ENCODE measurements at places on chromosomes 3 and 15. TPM values are rescaled to one million over a fixed set of nuclear protein-coding genes. Genes with fewer than 3 reads are reported as not detected.
A peak's percentile ranks its signal among the peaks of the same experiment; 100 is the strongest.

Gene DBR1
- total RNA-seq, result 18.8 TPM

Gene SMAD6
- 10.4 TPM for total RNA-seq

Gene SI
- not detected for total RNA-seq

Gene TMEM44
- 20.8 TPM for total RNA-seq

Gene CCDC13
- total RNA-seq, result 0.79 TPM

- no peak overlapping the region for H3K27ac ChIP-seq
- no peak overlapping the region for H3K4me3 ChIP-seq
- peaks cover 16% of the 10 kb centered on the region for H3K4me1 ChIP-seq
Observed at GRCh38 chr3:146970236-146970635, 365.1 kb upstream of the PLSCR5 start.

GRCh38 chr3:33401781-33402180 lies 38.4 kb downstream of the UBP1 start:
- no peak overlapping the region for H3K4me3 ChIP-seq
- H3K4me1 ChIP-seq, result no peaks in the 10 kb centered on the region
- H3K36me3 ChIP-seq, result peaks cover 74% of the 10 kb centered on the region
- DNase-seq, result no peak
- H3K27ac ChIP-seq, result no peak overlapping the region
- no peaks in the 10 kb centered on the region for H3K27me3 ChIP-seq

- H3K4me1 ChIP-seq, result peaks cover 5% of the 10 kb centered on the region
- DNase-seq, result no peak
- no peak overlapping the region for H3K4me3 ChIP-seq
- no peaks in the 10 kb centered on the region for H3K27me3 ChIP-seq
Observed at GRCh38 chr3:36496684-36497633, 116.7 kb downstream of the STAC start.

DNA sequence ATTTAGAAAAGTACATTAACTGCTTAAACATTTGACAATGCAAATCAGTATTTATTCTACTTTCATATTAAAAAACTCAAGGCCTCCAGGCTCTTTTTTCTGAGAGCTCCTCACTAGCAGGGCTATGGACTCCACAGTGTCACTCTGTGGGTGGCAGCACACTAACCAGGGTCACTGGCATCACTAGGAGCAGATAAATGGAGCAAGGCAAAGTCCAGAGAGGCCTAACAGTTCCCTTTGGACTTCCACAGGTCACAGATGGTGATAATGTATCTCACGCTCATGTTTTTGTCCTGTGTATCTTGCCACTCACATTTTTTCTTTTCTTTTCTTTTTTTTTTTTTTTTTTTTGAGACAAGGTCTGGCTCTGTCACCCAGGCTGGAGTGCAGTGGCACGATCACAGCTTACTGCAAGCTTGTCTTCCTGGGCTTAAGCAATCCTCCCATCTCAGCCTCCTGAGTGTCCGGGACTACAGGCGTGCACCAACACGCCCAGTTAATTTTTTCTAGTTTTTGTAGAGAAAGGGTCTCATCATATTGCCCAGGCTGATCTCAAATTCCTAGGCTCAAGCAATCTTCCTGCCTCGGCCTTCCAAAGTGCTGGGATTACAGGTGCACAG lies 7.8 kb downstream of the SPG21 start:
- H3K36me3 ChIP-seq, result peaks cover 11% of the 10 kb centered on the region
- no peak for DNase-seq
- peaks cover 28% of the 10 kb centered on the region for H3K4me1 ChIP-seq
- no peaks in the 10 kb centered on the region for H3K27me3 ChIP-seq

DNA sequence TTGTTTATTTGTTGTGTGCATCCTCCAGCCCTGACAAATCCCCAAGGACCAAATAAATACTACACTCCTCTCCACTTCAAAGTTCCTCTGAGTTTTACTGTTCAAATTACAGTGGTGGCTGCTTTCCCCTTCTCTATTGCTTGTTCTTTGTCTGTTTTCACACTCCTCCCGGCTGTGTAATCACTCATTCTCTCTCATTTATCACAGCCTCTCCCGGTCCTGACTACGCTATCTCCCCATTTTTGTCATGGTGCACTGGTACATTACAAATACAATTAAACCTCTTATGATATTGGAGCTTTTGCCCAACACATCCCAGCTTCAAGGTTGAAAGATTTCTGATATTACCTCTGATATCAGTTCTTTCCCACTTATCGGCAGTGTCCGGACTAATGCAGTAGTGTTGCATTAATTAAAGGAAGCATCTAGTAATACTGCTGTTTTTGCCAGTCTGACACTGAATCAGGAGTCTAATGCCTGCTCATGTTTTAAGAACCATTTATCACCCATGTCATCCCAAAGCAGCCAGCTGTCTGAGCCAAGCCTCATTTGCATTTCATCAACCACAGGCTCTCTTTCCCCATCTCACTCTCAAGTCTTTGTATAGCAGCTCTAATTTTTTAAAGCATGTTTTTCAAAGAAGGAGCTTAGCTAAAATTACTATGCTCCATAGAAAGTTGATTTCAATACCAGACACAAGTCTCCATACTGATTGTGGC lies 740.5 kb downstream of the ROBO2 start:
- no peaks in the 10 kb centered on the region for H3K27me3 ChIP-seq
- H3K4me3 ChIP-seq, result no peak overlapping the region
- H3K4me1 ChIP-seq, result peaks cover 18% of the 10 kb centered on the region
- H3K27ac ChIP-seq, result no peak overlapping the region
- DNase-seq, result no peak

DNA sequence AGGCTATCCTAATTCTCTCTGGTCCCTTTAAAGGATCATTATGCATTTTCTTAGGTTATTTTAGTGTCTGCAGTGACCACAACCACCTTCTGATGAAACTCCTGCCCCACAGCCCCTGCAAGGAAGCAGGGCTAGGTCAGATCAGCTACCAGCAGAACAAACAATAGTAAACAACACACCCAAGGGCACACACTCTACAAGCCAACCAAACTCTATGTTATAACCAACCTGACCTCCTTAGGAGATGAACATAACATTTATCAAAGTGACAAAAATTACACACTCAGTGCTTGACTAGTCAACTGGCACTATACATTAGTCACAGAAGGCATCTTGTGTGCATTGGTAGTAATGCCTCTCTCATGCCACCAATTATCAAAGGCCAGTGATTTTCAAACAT lies 17.3 kb downstream of the DENND6A start:
- no peak overlapping the region for H3K4me3 ChIP-seq
- H3K36me3 ChIP-seq, result no peaks in the 10 kb centered on the region
- H3K4me1 ChIP-seq, result peaks cover 7% of the 10 kb centered on the region
- no peak overlapping the region for H3K27ac ChIP-seq

GRCh38 chr3:195746751-195747150 lies 26.0 kb downstream of the MUC20 start:
- no peak for DNase-seq
- H3K27me3 ChIP-seq, result peaks cover 50% of the 10 kb centered on the region
- no peaks in the 10 kb centered on the region for H3K4me1 ChIP-seq
- no peak overlapping the region for H3K4me3 ChIP-seq
- H3K36me3 ChIP-seq, result peaks cover 5% of the 10 kb centered on the region
- no peak overlapping the region for H3K27ac ChIP-seq

DNA sequence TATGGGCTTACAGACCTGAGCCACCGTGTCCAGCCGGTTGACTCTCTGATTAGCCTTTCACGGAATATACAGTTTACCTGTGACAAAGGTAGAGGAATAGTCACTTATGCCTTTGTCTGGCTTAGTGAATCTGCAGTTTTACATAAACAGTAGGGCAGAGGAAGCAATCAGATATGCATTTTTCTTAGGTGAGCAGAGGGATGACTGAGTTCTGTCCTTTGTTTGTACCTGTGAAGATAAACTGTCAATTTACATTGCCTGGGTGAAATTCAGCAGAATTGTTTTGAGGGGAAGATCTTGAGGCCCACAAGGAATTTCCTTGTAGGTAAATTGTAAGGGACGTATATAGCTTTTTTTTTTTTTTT lies 10.8 kb downstream of the EDEM1 start:
- DNase-seq, result no peak
- no peaks in the 10 kb centered on the region for H3K27me3 ChIP-seq
- peaks cover 48% of the 10 kb centered on the region for H3K4me1 ChIP-seq
- peak overlapping the region; percentile 86 for H3K27ac ChIP-seq
- no peak overlapping the region for H3K4me3 ChIP-seq

GRCh38 chr3:57160765-57161538 lies 4.2 kb downstream of the IL17RD start:
- peak overlapping the region; percentile 57 for H3K4me3 ChIP-seq
- no peak for DNase-seq
- H3K27me3 ChIP-seq, result peaks cover 16% of the 10 kb centered on the region

DNA sequence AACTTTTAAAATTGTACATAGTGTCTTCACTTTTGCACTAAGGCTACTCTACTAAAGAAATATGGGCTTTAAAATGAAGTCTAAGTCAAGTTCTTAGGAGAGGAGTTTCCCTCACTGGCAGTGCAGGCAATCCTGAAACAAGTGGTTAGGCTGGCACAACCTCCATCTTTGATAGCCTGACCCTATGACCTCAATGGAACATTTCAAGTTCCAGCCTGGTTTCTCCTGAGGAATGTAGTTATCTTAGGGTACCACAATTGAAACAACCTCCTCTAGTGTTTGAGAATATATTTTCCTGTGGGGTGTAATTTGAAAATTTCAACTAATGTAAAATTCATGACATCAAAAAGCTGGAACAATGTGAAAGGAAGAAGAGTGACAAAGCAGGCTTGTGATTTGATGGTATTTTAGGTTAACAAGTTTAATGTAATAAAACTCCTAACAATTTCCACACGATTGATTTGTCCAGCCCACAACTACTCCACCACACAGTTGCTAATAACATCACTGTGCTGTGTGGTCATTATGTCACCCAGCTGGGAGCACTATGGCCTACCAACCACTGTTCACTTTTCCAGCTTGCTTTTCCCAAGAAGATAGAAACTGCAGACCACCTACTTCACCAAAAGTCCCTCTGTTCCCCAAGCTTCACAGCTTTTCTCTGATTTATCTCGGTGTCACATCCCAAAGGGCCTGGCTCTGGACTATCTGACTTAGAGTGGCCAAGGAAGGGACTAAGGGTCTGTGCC lies 1.8 kb downstream of the WWTR1 start:
- peaks cover 28% of the 10 kb centered on the region for H3K36me3 ChIP-seq
- peaks cover 63% of the 10 kb centered on the region for H3K4me1 ChIP-seq
- H3K4me3 ChIP-seq, result peak overlapping the region; percentile 90
- no peaks in the 10 kb centered on the region for H3K27me3 ChIP-seq
- H3K27ac ChIP-seq, result no peak overlapping the region

DNA sequence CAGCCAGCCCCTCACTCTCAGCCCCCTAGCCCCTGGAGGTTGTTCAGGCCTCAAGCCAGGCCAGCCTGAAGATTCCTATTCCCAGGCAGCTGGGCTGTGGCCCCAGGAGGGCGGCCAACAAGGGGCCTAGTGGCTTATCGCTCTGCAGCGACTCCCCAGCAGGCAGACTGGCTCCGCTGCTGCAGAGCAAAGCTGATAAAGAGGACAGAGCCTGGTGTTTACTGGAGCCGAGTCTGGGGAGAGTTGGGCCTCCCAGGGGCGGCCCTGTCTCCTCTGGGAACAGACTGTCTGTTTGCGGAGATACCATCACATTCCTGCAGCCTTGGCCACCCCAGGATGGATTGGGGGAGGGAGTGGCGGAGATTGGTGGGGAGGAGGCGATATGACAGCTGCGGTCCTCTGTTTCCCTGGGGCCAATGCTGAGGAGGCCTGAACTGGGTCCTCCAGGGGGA lies 22.4 kb upstream of the SMAD6 start:
- H3K4me3 ChIP-seq, result no peak overlapping the region
- peaks cover 11% of the 10 kb centered on the region for H3K36me3 ChIP-seq
- peaks cover 15% of the 10 kb centered on the region for H3K4me1 ChIP-seq
- H3K27ac ChIP-seq, result peak overlapping the region; percentile 11
- DNase-seq, result peak; percentile 46
- no peaks in the 10 kb centered on the region for H3K27me3 ChIP-seq

GRCh38 chr3:97793420-97794019 lies 28.3 kb upstream of the CRYBG3 start:
- no peaks in the 10 kb centered on the region for H3K27me3 ChIP-seq
- peaks cover 9% of the 10 kb centered on the region for H3K4me1 ChIP-seq
- no peaks in the 10 kb centered on the region for H3K36me3 ChIP-seq
- no peak overlapping the region for H3K27ac ChIP-seq
- no peak for DNase-seq
